Fibroblast of skin of scalp (primary cell): ENCODE measurements at places on chromosomes 5 and 9.
A peak's percentile ranks its signal among the peaks of the same experiment; 100 is the strongest.

DNA sequence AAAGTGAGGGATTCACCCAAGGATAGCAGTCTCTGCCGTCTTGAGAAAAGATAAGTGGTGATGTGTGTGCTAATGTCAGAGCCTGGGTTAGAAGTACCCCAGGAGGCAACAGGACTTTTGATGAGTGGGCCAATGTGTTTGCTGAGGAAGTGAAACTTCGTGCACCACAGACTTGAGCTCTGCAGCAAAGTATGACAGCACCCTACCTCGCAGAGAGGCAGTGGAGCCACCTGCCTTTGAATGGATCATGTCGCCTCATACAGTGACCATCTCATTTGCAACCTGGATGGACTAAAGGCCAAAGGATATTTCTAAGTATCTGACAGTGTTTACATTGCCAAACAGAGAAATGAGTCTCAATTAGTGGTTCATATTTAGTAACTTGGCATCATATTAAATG, 593.9 kb upstream of the GRAMD2B start:
- no peak for DNase-seq

DNA sequence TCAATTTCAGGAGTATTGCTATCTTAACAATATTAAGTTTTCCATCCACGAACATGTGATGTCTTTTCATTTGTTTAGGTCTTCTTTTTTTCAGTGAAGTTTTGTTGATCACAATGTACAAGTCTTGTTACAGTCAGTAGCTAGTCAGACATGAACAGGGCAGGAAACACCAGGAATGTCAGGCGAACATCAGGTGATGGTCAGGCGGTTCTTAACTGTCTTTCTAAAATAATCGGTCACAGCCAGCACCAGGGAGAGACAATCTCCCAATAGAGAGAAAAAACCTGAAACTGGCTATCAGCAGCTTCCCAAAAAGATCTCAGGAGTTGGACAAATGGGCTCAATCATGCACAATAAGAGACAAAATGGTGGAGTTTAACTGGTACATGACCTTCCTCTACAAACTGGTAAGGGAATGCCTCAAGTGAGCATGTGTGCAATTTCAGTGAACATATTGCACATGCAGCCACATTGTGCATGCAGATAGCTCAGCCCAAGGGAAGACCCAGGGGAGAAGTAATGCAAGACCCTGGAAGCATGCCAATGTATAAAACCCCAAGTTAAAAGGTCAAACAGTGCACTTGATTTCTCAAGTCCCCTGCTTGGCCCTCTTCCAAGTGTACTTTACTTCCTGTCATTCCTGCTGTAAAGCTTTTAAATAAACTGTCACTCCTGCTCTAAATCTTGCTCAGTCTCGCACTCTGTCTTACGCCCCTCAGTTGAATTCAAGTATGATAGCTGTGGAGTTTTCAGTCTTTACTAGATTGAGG, 176.1 kb upstream of the RASEF start:
- peak; percentile 22 for DNase-seq

DNA sequence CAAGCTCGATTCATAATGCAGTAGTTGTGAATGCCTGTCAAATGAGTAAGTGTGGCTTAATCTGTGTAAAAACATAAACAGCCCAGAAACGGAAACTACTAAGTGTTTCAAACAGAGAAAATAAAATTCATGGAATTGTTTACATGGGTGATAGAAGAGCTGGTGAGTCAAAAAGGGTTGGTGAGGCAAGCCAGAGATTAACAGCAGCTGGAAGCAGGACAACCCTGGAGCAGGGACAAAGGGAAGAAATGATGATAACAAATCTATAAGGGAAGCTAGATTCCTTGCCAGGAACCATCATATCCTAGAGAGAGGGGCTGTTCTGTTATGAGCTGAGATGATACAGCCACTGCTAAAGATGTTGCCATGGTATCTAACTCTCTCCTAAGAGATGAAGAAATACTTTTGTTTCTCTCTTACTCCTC, 18.0 kb upstream of the PRR16 start:
- peak; percentile 95 for DNase-seq

- peak; percentile 2 for DNase-seq
Observed at GRCh38 chr5:36982146-36982545, 105.6 kb downstream of the NIPBL start.

GRCh38 chr5:87949676-87950631, 318.7 kb downstream of the TMEM161B start:
- DNase-seq: no peak

GRCh38 chr5:146441896-146442295, 5.2 kb upstream of the TCERG1 start:
- no peak for DNase-seq

- no peak for DNase-seq
Observed at GRCh38 chr5:133744051-133744959, 132.0 kb upstream of the FSTL4 start.

- DNase-seq: peak; percentile 63
Observed at GRCh38 chr5:116507051-116507537, 67.5 kb downstream of the SEMA6A start.

DNA sequence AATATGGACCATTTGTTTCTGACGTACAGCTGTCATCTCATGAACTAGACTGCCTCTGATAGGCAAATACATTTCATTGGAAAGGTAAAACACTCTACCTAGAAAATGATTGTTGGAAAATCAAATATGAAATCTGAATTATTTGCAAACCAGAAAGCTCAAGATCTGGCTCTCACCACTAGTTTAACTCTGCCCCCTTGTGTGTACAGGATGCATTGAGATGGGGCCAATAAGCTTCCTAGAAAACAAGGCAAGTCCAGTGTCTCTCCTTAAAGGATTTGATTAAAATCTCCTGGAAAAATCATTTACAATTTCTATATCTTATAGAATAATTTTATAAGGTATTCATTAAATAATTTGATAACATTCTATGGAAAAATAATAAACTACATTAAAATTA, 311.9 kb upstream of the ANKH start:
- peak; percentile 13 for DNase-seq

- DNase-seq: peak; percentile 50
Observed at GRCh38 chr9:76756268-76756640, 8.0 kb upstream of the PCA3 start.

DNA sequence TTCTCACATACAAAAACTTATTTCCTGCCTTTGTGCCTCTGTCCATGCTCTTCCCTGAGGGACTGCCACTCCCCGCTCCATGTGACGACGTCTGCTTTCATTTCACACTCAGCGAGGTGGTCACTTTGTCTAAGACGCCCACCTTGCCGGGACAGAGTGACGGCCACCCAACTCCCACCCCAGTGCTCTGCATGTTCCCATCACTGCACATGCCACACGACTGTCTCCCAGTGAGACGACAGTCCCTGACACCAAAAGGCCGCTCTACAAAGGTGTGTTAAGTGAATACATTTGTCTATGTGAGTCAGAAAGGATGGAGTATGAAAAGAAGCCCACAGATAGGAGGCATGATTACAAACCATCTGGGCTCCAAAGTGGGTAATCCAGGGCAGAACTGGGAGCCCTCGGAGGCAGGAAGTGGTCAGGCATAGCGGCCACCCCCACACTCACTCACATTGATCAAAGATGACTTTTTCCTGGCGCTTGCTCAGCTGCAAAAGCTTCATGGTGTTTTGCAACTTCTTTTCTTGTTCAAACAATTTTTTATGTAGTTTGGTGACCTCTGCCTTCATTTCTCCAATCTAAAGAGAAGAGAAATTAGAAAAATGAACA, 185.8 kb downstream of the CDK5RAP2 start:
- DNase-seq: peak; percentile 86

DNA sequence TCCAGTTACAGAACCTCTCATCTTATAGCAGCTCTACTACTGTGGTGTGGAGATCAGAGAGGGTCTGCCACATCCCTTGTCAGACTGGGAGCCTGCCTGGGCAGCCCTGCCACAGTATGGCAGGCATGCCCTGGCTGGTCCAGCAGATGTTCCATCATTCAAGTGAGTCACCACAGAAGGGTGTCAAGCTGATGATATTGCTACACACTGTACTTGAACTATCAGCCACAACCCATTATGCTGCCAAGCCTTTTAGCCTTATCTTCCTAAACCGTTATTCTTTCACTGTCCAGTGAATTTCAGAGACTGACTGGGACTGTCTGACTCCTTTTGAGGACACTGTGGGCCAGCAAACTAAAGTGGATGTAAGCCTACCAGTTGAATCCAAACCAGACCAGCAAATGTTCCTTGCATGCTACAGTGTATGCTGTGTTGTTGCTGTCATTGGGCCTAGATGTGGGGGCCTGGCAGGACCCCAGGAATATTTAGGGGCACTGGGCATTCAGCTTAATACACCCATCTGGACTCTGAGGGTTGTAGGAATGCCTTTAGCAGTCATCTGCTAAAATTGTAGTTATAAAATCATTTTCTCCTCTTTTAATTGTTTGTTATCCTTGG, 202.6 kb downstream of the NR3C1 start:
- peak; percentile 51 for DNase-seq

DNA sequence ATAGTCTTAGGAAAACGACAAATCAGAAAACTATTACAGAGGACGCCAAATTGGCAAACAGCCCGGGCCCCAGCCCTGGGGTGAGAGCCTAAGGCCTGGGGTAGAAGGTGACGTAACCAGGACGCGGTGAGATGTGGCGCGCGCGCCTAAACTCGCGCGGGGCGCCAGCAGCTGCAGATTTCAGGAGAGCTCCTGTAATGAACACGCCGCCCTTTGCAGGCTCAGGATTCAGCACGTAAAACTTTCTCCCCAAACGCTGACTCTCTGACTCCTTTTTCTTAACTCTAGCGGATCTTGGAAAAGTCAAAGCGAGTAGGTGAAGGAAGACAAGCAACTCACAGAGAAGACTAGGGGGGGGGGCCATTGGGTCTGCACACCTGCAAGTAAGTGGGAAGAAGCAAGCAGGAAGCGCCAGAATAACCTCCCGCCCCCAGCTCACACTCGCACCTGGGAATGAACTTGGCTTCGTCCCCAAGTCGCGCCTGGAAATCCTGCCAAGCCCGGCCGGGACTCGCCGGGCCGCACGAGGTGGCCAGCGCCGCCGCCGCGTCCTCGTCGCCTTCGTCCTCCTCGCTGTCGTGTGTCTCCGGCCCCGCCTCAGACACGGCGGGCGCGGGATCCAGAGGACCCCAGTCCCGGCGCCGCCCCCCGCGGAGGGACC, 822 bp downstream of the RASEF start:
- DNase-seq: peak; percentile 37

- DNase-seq: no peak
Observed at GRCh38 chr5:160493806-160494338, 72.2 kb downstream of the PTTG1 start.

GRCh38 chr5:133376986-133377385, 235.4 kb downstream of the FSTL4 start:
- DNase-seq: no peak

GRCh38 chr9:27276193-27277030, 20.5 kb downstream of the EQTN start:
- peak; percentile 63 for DNase-seq

DNA sequence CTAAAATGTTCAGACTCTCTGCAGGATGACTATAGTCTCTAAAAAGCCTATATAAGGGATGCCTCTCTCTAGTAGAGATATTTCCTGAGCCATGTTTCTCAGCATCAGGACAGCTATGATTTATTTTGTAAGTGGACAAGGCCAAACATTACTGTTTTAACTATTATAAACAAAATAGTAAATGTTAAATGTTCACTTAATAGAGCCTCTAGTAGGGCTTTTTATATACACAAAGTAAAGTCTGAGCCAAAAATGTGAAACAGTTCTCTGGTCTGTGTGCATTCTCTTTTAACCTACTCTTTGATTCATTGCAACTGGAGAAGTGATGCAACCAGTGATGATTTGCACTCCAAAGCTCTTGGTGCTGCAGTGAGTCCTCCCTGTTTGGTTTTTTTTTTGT, 220.5 kb downstream of the GDNF start:
- DNase-seq: peak; percentile 61

- DNase-seq: no peak
Observed at GRCh38 chr5:119212676-119213075, 141.8 kb downstream of the DMXL1 start.

- DNase-seq: no peak
Observed at GRCh38 chr9:32424616-32425015, 40.2 kb downstream of the ACO1 start.

DNA sequence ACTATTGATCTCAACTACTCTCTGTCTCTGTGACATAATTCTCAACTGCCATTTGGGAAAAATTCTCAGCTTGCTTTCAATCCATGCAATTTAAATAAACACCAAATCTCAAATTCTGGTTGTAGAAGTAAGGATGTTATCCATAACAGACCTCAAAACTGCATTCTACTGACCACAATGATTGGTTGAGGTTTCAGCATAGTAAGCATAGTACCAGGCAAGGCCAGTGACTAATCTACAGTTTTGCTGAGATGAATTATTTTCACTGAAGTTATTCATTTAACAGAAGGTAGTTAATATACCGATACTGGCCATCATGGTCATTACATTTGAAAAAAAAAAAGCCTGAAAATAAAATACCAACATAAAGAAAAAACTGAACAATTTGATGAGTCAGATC, 488.0 kb upstream of the CDH18 start:
- no peak for DNase-seq

GRCh38 chr9:133551446-133551845, 16.9 kb downstream of the ADAMTSL2 start:
- peak; percentile 20 for DNase-seq

GRCh38 chr5:135393691-135394090, 5.3 kb downstream of the MACROH2A1 start:
- DNase-seq: no peak

- no peak for DNase-seq
Observed at GRCh38 chr9:70773579-70773978, 347.8 kb downstream of the TRPM3 start.

GRCh38 chr5:82057051-82057450, 85.2 kb downstream of the ATG10 start:
- DNase-seq: peak; percentile 38

GRCh38 chr9:38318759-38319495, 73.6 kb upstream of the ALDH1B1 start:
- DNase-seq: peak; percentile 17

- DNase-seq: peak; percentile 97
Observed at GRCh38 chr5:164235300-164235891, 730.0 kb downstream of the MAT2B start.

GRCh38 chr5:57319628-57320027, 145.8 kb downstream of the GPBP1 start:
- DNase-seq: no peak

GRCh38 chr5:58201922-58202648, 257.8 kb downstream of the PLK2 start:
- DNase-seq: peak; percentile 7

DNA sequence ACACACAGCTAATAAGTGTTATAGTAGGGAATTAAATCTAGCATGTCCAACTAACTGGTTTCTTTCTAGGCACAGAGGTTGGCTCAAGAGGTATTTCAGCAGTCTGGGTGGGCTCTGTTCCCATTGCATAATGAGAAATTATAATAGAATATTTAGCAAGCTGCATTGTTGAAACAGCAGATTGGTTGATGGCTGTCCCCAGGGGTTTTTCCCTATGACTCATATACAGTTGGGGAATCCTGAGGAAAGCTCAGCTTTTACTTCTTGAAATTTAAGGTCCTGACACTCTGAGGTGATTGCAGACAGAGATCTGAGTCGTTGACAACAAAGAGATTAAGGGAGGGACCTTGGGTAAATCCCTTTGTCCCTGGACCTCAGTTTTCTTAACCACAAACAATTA, 38.3 kb upstream of the TNFSF8 start:
- DNase-seq: peak; percentile 74

GRCh38 chr5:141603923-141604717, 14.7 kb downstream of the DIAPH1 start:
- DNase-seq: peak; percentile 93

GRCh38 chr9:33460854-33461253, 12.9 kb downstream of the NOL6 start:
- DNase-seq: no peak
